Glutamatergic neuron (in vitro differentiated cells): ENCODE measurements at places on chromosomes 13 and 19. TPM values are rescaled to one million over a fixed set of nuclear protein-coding genes. Genes with fewer than 3 reads are reported as not detected.

The RNF17 gene
- not detected for total RNA-seq

The ELSPBP1 gene
- not detected for total RNA-seq

The CYP4F8 gene
- total RNA-seq: not detected

The ZNF565 gene
- total RNA-seq: 5.6 TPM

The RFX1 gene
- total RNA-seq: 9.4 TPM

The KLK3 gene
- not detected for total RNA-seq

The SPATA13 gene
- total RNA-seq: 7.4 TPM

The PARP4 gene
- 16.2 TPM for total RNA-seq

The C1QTNF9 gene
- total RNA-seq: not detected

The ZNF567 gene
- total RNA-seq: 5.8 TPM

The METTL21C gene
- total RNA-seq: not detected

The SLC8A2 gene
- total RNA-seq: 115 TPM

The CLIP3 gene
- 146 TPM for total RNA-seq

The PNMA8A gene
- total RNA-seq: 14.1 TPM

The ZNF799 gene
- total RNA-seq: 2.6 TPM

The SYNGR4 gene
- total RNA-seq: not detected

The DPF1 gene
- 33.8 TPM for total RNA-seq

The CYP2F1 gene
- not detected for total RNA-seq

The FREM2 gene
- 0.54 TPM for total RNA-seq

GRCh38 chr19:29415507-29415906 lies 110.3 kb upstream of the VSTM2B start:
- H3K4me3 ChIP-seq: no peak overlapping the region
- H3K4me1 ChIP-seq: peaks cover 12% of the 10 kb centered on the region
- H3K27ac ChIP-seq: no peak overlapping the region
- H3K27me3 ChIP-seq: peaks cover 17% of the 10 kb centered on the region
- DNase-seq: no peak

GRCh38 chr13:25602176-25602575 lies 230.4 kb downstream of the ATP8A2 start:
- DNase-seq: no peak
- peaks cover 1% of the 10 kb centered on the region for H3K27me3 ChIP-seq
- H3K4me3 ChIP-seq: no peak overlapping the region
- no peak overlapping the region for H3K27ac ChIP-seq
- H3K4me1 ChIP-seq: peaks cover 13% of the 10 kb centered on the region

DNA sequence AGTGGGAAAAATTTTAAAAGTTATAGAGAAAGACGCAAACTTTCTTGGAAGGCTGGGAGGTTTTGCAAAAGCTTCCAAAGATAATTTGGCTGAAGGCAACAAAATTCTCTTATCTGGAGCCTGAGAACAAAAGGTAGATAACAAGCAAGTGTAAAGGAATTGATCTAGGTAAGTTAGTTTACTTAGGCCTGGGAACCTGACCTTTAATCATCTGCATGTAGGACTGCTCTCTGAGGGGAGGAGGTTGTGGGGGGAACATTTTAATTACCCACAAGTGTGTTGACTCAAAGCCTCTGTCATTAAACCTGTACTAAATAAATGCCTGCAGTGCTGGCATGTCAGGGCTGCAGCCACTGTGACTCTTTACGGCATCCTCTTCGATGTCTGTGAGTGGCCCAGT lies 532.3 kb upstream of the SLITRK5 start:
- H3K27ac ChIP-seq: no peak overlapping the region
- no peaks in the 10 kb centered on the region for H3K27me3 ChIP-seq
- no peaks in the 10 kb centered on the region for H3K4me1 ChIP-seq
- no peak overlapping the region for H3K4me3 ChIP-seq
- H3K36me3 ChIP-seq: no peaks in the 10 kb centered on the region

- H3K27ac ChIP-seq: no peak overlapping the region
- H3K27me3 ChIP-seq: peaks cover 8% of the 10 kb centered on the region
- peaks cover 5% of the 10 kb centered on the region for H3K4me1 ChIP-seq
Observed at GRCh38 chr19:945401-946252, 19.8 kb downstream of the ARID3A start.

- peaks cover 17% of the 10 kb centered on the region for H3K4me1 ChIP-seq
- H3K36me3 ChIP-seq: no peaks in the 10 kb centered on the region
- H3K27ac ChIP-seq: no peak overlapping the region
- H3K27me3 ChIP-seq: peaks cover 1% of the 10 kb centered on the region
- no peak for DNase-seq
Observed at GRCh38 chr13:40590112-40590862, 76.2 kb downstream of the FOXO1 start.

DNA sequence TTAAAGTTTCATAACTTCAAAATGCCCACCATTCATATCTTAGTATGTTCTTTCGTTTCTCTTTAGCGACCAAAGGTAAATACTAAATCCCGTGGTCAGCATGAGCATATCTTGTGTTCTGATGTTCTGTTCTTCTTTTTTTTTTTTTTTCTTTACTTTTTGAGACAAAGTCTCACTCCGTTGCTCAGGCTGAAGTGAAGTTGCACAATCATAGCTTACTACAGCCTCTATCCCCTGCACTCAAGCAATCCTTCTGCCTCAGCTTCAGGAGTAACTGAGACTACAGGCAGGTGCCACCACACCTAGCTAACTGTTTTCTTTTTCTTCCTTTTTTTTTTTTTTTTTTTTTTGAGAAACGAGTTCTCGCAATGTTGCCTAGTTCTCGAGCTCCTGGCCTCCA lies 60.9 kb upstream of the ATP12A start:
- no peak overlapping the region for H3K27ac ChIP-seq
- no peak overlapping the region for H3K4me3 ChIP-seq
- H3K4me1 ChIP-seq: peaks cover 11% of the 10 kb centered on the region
- no peak for DNase-seq

DNA sequence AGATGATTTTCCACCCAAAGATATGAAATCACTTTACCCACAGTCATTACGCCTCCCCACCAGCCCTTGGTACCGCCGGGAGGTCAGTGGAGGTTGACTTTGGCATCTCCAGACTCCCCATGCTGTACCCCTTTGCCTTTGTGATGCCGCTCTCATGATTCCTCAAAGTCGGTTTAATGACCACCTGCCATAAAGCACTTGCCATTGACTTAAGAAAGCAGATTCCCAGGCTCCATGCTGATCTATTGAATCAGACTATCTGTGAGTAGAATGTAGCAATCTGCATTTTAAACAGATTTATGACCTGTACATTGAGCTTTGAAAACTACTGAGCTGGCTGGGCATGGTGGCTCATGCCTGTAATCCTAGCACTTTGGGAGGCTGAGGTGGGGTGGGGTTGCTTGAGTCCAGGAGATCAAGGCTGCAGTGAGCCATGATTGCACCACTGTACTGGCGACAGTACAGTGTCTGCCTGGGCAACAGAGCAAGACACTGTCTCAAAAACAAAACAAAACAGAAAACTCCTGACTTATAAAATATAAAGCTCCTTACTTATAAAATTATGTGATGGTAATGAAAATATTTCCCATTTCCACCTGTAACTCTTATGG lies 235.2 kb downstream of the KLF5 start:
- H3K4me3 ChIP-seq: no peak overlapping the region
- H3K27ac ChIP-seq: no peak overlapping the region
- no peaks in the 10 kb centered on the region for H3K36me3 ChIP-seq
- H3K27me3 ChIP-seq: no peaks in the 10 kb centered on the region

DNA sequence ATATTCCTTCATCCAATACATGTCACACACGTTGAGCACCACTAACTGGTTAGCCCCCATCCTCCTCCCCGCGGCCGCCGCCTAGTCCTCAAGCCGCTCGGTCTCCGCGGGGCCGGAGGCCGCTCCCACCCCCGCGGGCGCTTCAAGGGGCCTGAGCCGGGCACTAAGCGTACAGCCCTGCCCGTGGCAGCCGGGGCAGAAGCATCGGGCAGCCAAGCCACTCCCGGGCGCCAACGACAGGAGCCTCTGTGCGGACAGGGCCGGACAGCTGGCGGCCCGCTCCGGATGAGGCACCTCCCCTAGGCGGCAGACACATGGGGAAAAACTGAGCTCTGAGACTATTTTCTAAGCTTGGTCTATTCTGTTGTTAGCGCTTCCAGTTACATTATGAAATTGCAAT lies 2.8 kb upstream of the ZNF543 start:
- peaks cover 13% of the 10 kb centered on the region for H3K27me3 ChIP-seq
- H3K27ac ChIP-seq: no peak overlapping the region
- H3K4me1 ChIP-seq: peaks cover 2% of the 10 kb centered on the region

DNA sequence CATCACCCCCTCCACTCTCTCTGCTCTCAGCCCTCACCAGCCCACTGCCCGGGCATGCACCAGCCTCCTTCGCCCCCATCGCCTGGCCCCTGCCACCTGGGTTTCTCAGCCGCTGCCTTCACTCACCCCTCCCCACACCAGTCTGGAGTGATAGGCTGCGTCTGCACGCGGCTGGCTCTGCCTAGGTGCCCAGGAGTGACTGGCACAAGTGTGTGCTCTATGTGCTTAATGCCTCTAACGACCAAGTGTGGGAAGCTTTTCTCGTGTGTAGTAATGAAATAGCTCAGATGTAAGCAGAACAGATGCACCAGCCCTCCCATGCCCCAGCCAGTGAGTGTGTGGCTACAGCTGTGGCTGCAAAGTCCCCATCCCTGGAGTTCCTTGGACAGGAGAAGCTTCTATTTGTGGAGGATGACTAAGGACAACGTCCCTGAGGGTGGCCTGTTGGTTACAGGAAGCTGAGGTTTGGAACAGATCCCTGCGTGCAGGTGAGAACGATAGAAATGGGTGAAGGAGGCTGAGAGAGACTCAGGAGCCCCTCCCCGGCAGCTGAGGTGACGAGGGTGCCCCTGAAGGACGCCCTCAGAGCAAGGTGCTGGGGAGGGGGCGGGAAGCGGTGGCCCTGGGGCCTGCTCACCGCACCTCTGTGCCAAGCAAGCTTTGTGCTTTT lies 35.6 kb downstream of the ATP11A start:
- H3K27me3 ChIP-seq: peaks cover 6% of the 10 kb centered on the region
- peak overlapping the region; percentile 73 for H3K27ac ChIP-seq
- H3K36me3 ChIP-seq: peaks cover 8% of the 10 kb centered on the region
- peaks cover 39% of the 10 kb centered on the region for H3K4me1 ChIP-seq

DNA sequence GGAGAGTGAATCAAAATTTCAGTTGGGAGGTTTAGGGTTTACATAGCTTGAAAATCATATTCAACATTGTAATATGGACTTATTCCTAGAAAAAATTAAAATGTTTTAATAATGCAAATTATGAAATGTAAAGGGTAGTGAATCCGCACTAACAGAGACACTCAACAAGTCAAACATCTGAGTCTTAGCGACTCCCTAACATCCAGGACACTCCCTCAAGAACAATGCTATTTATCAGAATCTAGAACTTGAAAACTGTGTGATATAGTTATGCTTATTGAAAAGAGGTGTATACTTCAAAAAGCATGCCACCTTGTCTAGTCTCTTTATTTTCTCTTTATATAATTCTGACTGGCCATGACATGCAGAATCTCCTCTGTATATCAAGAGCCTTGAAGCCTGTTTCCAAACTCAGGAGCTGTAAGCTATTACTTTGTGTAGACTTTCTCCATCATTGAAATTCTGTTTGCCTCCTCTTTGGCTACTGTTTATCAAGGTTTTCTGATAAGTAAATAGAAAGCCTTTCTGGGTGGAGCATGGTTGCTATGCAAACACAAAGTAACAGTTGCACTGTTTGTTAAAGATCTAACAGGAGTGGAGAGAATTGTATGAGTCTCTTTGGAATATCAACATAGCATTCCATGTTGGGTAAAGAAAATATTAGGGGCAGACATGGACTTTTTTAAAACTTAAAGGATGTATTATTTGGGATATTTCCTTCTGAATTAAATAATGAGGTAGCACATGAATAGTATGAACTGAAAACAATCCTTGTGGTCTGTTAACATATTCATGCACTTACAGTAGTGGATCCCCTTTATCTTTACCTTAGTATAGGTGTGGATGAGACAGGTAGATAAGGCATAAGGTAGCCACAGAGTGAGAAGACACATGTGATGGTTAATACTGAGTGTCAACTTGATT lies 56.4 kb upstream of the MBNL2 start:
- H3K27ac ChIP-seq: no peak overlapping the region
- H3K36me3 ChIP-seq: no peaks in the 10 kb centered on the region
- H3K4me3 ChIP-seq: no peak overlapping the region
- no peak for DNase-seq

GRCh38 chr13:35712907-35713761 lies 236.6 kb upstream of the MAB21L1 start:
- peaks cover 16% of the 10 kb centered on the region for H3K4me1 ChIP-seq
- H3K36me3 ChIP-seq: peaks cover 3% of the 10 kb centered on the region
- no peak for DNase-seq
- H3K27me3 ChIP-seq: no peaks in the 10 kb centered on the region
- no peak overlapping the region for H3K27ac ChIP-seq

- no peak overlapping the region for H3K4me3 ChIP-seq
- H3K36me3 ChIP-seq: peaks cover 6% of the 10 kb centered on the region
- no peak for DNase-seq
Observed at GRCh38 chr13:98874029-98874397, 103.9 kb downstream of the DOCK9 start.

- H3K4me1 ChIP-seq: no peaks in the 10 kb centered on the region
- H3K27me3 ChIP-seq: peaks cover 14% of the 10 kb centered on the region
- H3K27ac ChIP-seq: no peak overlapping the region
- no peaks in the 10 kb centered on the region for H3K36me3 ChIP-seq
- DNase-seq: peak; percentile 31
Observed at GRCh38 chr19:8367327-8368001, 3.5 kb downstream of the ANGPTL4 start.

DNA sequence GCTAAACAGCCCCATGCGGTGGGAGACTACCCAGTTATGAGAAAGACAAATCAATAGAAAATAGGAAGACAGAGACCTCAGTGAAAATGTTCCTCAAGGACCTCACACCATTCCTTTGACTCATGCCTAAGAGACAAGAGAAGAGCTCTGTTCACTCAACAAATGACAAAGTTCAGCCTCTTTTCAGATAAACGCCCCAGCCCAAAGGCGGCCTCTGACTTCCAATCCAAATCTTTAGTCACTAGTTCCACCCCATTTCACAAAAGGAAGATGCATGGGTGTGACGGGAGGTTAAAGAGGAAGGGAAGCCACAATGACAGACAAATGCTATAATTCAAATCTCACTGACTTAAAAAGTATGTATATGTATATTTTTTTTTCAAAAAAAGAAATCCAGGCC lies 8.1 kb downstream of the CARS2 start:
- H3K4me3 ChIP-seq: no peak overlapping the region
- no peak overlapping the region for H3K27ac ChIP-seq
- H3K27me3 ChIP-seq: peaks cover 2% of the 10 kb centered on the region
- DNase-seq: no peak
- H3K36me3 ChIP-seq: no peaks in the 10 kb centered on the region

GRCh38 chr19:6997679-6998445 lies 23.4 kb downstream of the MBD3L2B start:
- no peaks in the 10 kb centered on the region for H3K4me1 ChIP-seq
- H3K27ac ChIP-seq: no peak overlapping the region
- no peak for DNase-seq
- H3K27me3 ChIP-seq: peaks cover 5% of the 10 kb centered on the region
- peaks cover 11% of the 10 kb centered on the region for H3K36me3 ChIP-seq

DNA sequence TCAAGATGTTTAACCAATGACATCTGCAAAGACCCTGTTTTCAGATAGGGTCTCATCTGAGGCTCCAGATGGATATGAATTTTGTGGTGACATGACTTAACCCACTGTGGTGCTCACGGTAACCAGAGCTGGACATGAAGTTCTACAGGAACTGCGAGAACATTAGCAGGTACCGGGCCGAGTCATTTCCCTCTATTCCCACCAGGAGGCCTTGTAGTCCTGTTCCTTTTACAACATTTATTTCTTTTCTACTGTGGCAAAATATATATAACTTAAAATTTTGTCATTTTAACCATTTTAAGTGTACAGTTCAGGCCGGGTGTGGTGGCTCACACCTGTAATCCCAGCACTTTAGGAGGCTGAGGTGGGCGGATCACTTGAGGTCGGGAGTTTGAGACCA lies 7.6 kb upstream of the TSPAN16 start:
- H3K27ac ChIP-seq: no peak overlapping the region
- no peaks in the 10 kb centered on the region for H3K27me3 ChIP-seq
- peak; percentile 23 for DNase-seq
- no peaks in the 10 kb centered on the region for H3K4me1 ChIP-seq
- H3K4me3 ChIP-seq: no peak overlapping the region
